T-helper 17 cell (primary cell): ENCODE measurements at places on chromosomes 5 and 9. TPM values are rescaled to one million over a fixed set of nuclear protein-coding genes. Genes with fewer than 3 reads are reported as not detected.

Gene LIFR
- total RNA-seq = not detected

DNA sequence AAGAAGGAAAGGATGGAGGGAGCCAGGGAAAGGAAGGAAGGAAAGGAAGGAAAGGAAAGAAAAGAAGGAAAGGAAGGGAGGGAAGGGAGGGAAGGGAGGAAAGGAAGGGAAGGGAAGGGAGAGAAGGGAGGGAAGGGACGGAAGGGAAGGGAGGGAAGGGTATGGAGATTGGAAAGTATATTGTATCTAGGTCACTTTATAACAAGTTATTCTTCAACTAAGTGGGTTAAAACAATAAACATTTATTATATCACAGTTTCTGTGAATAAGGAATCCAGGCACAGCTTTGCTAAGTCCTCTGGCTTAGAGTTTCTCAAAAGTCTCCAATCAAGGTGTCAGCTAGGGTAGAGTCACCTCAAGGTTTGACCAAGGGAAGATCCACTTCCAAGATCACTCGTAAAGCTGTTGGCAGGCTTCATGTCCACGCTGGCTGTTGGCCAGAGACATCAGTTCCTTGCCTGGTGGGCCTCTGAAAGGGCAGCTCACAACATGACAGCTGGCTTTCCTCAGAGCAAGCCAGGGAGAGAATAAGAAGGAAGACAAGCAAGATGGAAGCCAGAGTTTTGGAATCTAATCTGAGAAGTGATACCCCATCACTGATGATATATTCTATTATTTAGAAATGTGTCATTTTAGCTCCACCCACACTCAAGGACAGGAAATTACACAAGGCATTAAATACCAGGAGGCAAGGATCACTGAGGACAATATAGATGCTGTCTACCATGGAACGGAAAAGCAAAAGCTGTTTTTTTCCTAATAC, 105.1 kb downstream of the DEPDC1B start:
- DNase-seq = no peak

- DNase-seq = no peak
Observed at GRCh38 chr9:109792951-109793546, 13.1 kb downstream of the PALM2AKAP2 start.

- DNase-seq = no peak
Observed at GRCh38 chr5:55441107-55441771, 93.5 kb downstream of the PLPP1 start.

DNA sequence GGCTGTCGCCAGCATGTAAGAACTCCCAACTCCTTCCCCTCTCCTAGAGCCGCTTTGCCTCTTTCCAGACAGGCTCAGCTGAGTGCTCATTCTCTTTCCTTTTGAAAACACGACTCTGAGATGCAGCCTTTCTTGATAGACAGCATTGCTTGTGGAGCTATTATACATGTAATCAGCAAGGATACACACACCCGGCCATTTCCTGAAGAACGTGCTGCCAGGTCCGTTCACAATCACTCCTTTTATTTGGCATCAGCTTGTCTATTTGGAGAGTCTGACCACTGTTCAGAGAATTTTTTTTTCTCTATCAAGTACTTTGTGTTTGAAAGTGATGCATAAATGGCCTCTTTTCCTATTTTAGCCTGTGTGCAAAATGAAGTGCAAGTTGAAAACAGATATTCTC, 328.7 kb downstream of the MARCHF11 start:
- no peak for DNase-seq

GRCh38 chr5:109656829-109657228, 32.9 kb upstream of the MAN2A1 start:
- no peak for DNase-seq

- no peak for DNase-seq
Observed at GRCh38 chr5:112866739-112867138, 5.7 kb downstream of the SRP19 start.
